ENCODE measurements at places on chromosomes 5 and 9.
A peak's percentile ranks its signal among the peaks of the same experiment; 100 is the strongest.

DNA sequence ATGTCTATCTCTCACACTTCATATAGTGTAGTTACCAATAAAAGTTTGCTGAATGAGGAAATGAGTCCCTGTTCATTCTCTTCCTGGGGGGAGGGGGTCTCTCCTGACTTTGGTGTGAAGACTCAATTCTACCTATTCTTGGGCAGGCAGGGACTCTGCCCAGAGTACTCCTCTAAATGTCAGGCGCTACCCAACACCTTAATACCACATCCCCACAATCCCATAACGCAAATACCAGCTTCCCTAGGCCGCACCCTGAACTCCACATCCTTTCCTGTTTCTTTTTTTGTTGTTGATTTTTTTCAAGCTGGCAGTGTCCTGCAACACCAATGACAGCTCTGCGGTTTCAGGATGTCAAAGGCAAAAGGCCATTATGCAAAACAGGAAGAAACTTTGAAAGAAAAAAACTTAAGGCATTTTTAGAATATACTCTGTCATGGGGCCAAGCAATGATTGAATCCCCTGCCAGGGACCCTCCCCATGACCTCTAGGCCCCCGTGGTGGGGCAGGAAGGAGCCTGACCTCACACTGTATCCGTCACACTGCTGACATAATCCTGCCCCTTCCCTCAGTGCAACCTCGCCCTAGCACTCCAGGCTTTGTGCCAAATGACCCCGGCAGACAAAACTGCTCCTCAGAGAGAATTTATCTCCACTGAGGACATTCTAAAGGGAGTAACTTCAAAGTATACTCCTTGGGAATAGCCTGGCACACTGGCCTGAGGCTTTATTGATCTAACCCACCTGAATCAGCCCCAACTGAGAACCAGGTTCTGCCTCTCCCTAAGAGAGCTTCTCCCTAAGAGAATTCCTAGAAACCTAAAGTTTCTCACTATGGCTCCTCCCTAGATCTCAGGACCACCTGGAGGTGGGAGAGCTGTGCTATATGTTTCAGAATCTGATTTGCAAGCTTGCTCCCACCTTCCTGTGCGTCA is 8.0 kb downstream of the B4GALT1 start:
- H3K27me3 ChIP-seq = no peaks in the 10 kb centered on the region
- peak overlapping the region; percentile 66 for H3K4me3 ChIP-seq
- peaks cover 96% of the 10 kb centered on the region for H3K4me1 ChIP-seq

- DNase-seq = no peak
- H3K27me3 ChIP-seq = no peaks in the 10 kb centered on the region
- H3K4me1 ChIP-seq = no peaks in the 10 kb centered on the region
- no peak overlapping the region for H3K4me3 ChIP-seq
Observed at GRCh38 chr5:14742498-14742897, 78.0 kb downstream of the OTULIN start.

DNA sequence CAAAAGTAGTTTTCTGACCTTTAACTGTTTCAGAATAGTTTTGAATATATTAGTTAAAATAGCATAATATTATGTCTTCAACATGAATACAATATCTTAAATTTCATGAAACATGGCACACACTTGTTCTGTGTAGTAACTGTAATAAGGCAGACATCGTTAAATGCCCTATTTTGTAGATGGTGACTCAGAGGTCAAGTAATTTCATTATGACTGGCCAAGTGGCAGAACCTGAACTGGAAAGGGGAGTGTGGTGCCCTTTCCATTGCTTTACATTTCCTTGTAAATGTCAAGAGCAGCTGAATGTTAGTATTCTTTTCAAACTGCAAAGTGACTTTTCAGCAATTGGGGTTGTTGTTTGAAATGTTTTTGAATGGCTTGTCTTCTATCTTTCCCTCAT is 201.2 kb upstream of the CDKN2B start:
- no peaks in the 10 kb centered on the region for H3K36me3 ChIP-seq
- H3K27ac ChIP-seq = no peak overlapping the region
- H3K27me3 ChIP-seq = no peaks in the 10 kb centered on the region

DNA sequence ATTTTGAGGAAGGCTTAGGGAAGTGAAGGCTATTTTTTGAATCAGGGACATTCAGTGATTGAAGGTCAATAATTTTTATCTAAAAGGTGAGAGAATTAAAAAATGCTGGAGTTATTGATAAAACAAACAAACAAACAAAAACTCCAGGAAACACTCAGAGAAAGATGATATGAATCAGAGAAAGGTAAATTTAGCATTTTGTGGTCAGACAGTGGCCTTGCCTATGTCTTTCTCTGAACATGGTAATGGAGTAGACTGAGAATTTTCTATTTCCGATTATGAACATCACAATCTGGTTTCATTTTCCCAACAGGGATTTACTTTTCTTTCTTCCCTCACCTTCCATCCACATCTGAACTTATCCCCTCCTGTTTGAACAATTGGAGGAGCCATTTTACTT is 353.6 kb upstream of the RIOK2 start:
- no peak for DNase-seq
- H3K27ac ChIP-seq = no peak overlapping the region
- H3K4me3 ChIP-seq = no peak overlapping the region
- no peaks in the 10 kb centered on the region for H3K4me1 ChIP-seq
- no peaks in the 10 kb centered on the region for H3K27me3 ChIP-seq

GRCh38 chr9:33041432-33042188 is 16.5 kb downstream of the DNAJA1 start:
- H3K27ac ChIP-seq = no peak overlapping the region
- no peak for DNase-seq
- no peak overlapping the region for H3K4me3 ChIP-seq
- H3K27me3 ChIP-seq = no peaks in the 10 kb centered on the region
- H3K36me3 ChIP-seq = peaks cover 21% of the 10 kb centered on the region
- peaks cover 18% of the 10 kb centered on the region for H3K4me1 ChIP-seq
